ENCODE measurements at places on chromosomes 4 and X. TPM values are rescaled to one million over a fixed set of nuclear protein-coding genes. Genes with fewer than 3 reads are reported as not detected.

DNA sequence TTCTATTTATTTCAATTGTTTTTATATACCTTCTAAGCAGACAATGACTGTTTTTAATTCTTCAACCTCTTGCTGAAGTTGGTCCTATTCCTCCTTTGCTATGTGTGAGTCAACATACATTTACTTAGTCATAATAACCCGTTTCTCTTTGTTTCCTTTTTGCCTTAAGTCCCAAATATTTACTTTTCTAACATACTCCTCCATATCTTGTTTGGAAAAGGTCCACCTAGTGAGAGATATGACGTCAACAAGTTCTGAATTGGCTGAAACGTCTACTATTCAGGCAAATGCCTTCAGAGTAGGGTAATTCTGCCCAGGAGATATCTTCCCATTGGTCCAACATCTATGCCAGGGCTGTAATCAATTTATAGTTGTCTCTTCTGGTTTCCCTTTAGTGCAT lies 179.3 kb upstream of the GEMIN8 start:
- no peak overlapping the region for H3K4me3 ChIP-seq
- H3K36me3 ChIP-seq, result no peaks in the 10 kb centered on the region
- no peaks in the 10 kb centered on the region for H3K4me1 ChIP-seq
- no peaks in the 10 kb centered on the region for H3K27me3 ChIP-seq
- H3K27ac ChIP-seq, result no peak overlapping the region

- no peaks in the 10 kb centered on the region for H3K27me3 ChIP-seq
- no peak overlapping the region for H3K4me3 ChIP-seq
- H3K27ac ChIP-seq, result no peak overlapping the region
- no peak for DNase-seq
- H3K4me1 ChIP-seq, result no peaks in the 10 kb centered on the region
These were observed 38.9 kb upstream of the TLL1 start for GRCh38 chr4:165834116-165834515.

DNA sequence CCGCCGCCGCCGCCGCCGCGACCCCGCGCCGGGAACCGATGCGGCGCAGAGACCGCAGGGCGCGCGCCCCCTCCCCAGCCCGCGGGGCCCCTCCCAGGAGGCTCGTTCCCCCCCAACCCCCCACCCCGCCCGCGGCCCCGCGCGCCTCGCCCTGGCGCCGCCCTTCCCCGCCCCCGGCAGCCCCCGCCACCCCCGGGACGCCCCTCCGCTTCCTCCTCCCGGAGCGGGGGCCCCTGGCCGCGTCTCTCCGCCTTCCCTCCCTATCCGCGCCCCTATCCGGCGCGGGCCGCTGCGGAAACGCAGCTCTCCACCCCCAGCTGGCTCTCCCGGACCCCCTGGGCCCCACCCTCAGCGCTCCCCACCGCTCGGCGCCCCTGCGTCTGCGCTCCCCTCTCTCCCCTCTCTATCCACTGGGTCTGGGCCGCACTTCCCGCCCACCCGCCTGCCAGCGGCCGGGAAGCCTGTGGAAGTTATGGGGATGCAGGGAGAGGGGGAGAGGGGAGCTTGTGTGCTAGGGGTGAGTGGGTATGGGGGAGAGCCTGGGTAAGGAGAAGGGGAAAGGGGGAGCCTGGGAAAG lies at the start of gene TMEM271:
Gene TMEM271, minus strand, starts transcription at position 51 of the 577 bp plus-strand sequence. CDS start 233 bp downstream, outside the sequence.
- H3K36me3 ChIP-seq, result peaks cover 7% of the 10 kb centered on the region
- DNase-seq, result no peak
- peak within 1 kb of the TSS; percentile 66 for H3K27ac ChIP-seq
- H3K27me3 ChIP-seq, result peaks cover 50% of the 10 kb centered on the region

Gene PAGE2
- not detected for total RNA-seq

Gene CYSLTR1
- total RNA-seq, result 17.2 TPM

Gene ENPEP
- total RNA-seq, result 0.36 TPM

GRCh38 chr4:17682222-17682566 lies 67.8 kb downstream of the MED28 start:
- H3K4me3 ChIP-seq, result no peak overlapping the region
- no peak for DNase-seq
- H3K27ac ChIP-seq, result no peak overlapping the region
- H3K27me3 ChIP-seq, result no peaks in the 10 kb centered on the region
- no peaks in the 10 kb centered on the region for H3K4me1 ChIP-seq
- no peaks in the 10 kb centered on the region for H3K36me3 ChIP-seq

DNA sequence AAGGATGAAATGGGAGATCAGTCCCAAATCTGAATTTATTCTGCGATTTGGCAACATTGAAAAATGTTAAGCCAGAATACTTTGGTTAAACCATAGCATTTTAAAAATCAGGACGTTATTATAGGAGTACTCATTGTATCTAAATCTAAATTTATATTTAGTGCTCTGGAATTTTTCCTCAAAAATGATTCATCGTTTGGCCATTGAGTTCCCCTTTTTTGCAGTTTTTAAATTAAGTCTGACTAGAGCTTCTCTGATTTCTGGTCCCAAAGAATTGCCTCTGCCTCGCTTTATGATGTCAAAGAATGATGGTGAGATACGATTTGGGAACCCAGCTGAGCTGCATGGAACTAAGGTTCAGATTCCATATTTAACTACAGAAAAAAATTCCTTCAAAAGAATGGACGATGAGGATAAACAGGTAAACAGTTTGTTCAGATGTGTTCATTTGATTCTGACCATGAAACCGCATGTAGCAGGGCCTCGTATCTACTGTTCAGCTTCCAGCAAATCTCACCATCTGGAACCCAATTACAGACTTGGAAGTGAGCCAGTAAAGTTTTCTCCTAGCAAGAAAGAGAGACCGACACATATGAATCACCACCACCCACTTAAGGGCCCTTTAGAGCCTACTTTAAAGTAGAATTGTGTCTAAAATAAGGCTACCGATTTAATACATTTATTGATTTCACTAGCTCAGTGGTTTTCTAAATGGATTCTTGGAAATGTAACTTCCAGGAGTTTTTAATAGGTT lies 75.6 kb downstream of the REPS2 start:
- H3K4me1 ChIP-seq, result no peaks in the 10 kb centered on the region
- H3K27ac ChIP-seq, result no peak overlapping the region
- DNase-seq, result no peak
- H3K36me3 ChIP-seq, result no peaks in the 10 kb centered on the region
- no peaks in the 10 kb centered on the region for H3K27me3 ChIP-seq
- no peak overlapping the region for H3K4me3 ChIP-seq

Gene ADH4
- not detected for total RNA-seq

DNA sequence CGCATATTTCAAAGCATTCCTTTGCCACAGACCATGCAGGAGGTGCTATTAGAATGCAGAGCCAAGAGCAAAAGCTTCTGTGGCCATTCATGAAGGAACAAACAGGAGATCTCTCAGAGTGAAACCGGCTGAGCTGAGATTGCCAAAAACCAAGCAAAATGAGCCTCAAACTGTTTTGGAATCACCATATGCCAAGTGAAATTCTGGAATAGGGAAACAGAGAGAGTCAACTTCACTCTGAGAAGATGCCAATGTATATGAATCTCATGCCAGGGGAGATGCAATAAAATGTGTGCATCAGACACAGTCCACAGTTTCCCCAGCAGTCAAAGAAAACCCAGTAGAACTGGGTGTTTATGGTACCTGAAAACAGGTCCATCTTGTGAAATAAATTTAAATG lies 42.3 kb downstream of the SRPX start:
- no peak overlapping the region for H3K4me3 ChIP-seq
- H3K4me1 ChIP-seq, result no peaks in the 10 kb centered on the region
- H3K27ac ChIP-seq, result no peak overlapping the region
- DNase-seq, result no peak
- no peaks in the 10 kb centered on the region for H3K36me3 ChIP-seq
- H3K27me3 ChIP-seq, result no peaks in the 10 kb centered on the region

GRCh38 chr4:134202166-134202956 lies 772 bp upstream of the PABPC4L start:
- H3K4me1 ChIP-seq, result no peaks in the 10 kb centered on the region
- H3K36me3 ChIP-seq, result no peaks in the 10 kb centered on the region
- H3K27me3 ChIP-seq, result no peaks in the 10 kb centered on the region
- H3K27ac ChIP-seq, result no peak overlapping the region
- no peak for DNase-seq
- H3K4me3 ChIP-seq, result no peak overlapping the region

DNA sequence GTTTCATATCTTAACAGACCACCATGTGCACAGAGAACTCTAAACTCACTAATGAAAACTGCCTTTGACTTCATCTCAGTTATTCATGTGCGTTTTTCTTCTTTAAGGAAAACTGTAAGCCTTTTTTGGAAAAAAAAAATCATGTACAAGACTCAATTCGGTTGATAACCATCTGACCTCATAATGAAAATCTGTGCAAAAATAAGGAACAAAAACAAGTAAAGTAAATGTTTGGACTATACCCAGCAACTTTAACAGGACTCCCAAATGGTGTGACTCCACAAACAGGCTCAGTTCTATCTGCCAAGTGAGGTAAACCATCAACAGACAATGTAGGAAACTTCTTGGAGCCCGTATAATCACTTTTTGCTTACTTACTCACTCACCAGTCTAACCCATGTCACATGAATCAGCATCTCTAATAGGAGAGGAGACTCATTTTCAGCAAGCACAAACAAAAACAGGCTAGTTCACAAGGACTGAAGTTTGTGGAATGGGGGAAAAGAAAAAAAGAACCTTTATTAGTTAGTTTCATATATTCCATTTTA lies 9.3 kb downstream of the APOO start:
- no peak overlapping the region for H3K27ac ChIP-seq
- H3K4me1 ChIP-seq, result peaks cover 1% of the 10 kb centered on the region
- H3K27me3 ChIP-seq, result no peaks in the 10 kb centered on the region
- no peaks in the 10 kb centered on the region for H3K36me3 ChIP-seq

- no peak for DNase-seq
- no peak overlapping the region for H3K4me3 ChIP-seq
- peaks cover 39% of the 10 kb centered on the region for H3K27me3 ChIP-seq
- H3K36me3 ChIP-seq, result no peaks in the 10 kb centered on the region
- no peak overlapping the region for H3K27ac ChIP-seq
These were observed 7.4 kb downstream of the ATOH1 start for GRCh38 chr4:93835929-93836328.

DNA sequence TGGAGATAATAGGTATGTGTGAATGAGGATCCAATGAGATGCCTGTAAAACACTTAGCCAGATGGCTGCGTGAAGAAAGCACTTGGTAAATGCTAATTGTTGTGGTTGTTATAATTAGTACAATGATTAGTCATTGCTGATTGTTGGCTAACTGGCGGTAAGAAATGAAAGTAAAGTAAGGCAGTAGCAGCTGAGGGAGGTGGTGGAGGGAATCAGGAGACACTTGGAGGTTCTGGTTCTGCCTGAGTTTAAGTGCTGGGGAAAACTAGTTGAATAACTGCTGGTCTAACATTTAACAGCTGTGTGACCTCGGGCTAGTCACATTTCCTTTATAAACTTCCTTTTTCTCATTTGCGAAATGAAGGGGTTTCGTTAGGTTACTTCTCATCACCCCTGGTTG lies 30.9 kb downstream of the CD38 start:
- H3K27me3 ChIP-seq, result no peaks in the 10 kb centered on the region
- H3K4me1 ChIP-seq, result peaks cover 48% of the 10 kb centered on the region
- H3K27ac ChIP-seq, result peak overlapping the region; percentile 43
- peak overlapping the region; percentile 8 for H3K4me3 ChIP-seq
- no peak for DNase-seq
- H3K36me3 ChIP-seq, result peaks cover 39% of the 10 kb centered on the region

All from activated CD4-positive, alpha-beta T cell treated with anti-CD3 and anti-CD28 coated beads, Interleukin-2, amount 10 ng/mL, durations not matched to agents 24 days and 14 days (primary cell).